ENCODE measurements at places on chromosomes 5 and 9.

DNA sequence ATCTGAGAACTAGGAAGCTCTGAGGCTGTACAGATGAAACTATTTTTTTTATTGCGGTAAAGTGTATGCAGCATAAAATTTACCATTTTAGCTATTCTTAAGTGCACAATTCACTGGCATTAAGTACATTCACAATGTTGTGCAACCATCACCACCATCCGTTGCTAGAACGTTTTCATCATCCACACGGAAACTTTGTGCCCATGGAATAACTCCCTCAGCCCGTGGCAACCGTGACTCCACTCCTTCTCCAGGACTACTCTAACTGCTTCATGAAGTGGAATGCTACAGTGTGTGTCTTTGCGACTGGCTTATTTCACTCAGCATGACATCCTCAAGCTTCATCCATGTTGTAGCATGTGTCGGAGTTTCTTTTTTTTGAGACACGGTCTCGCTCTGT is 57.1 kb downstream of the COL23A1 start:
- no peak for DNase-seq

DNA sequence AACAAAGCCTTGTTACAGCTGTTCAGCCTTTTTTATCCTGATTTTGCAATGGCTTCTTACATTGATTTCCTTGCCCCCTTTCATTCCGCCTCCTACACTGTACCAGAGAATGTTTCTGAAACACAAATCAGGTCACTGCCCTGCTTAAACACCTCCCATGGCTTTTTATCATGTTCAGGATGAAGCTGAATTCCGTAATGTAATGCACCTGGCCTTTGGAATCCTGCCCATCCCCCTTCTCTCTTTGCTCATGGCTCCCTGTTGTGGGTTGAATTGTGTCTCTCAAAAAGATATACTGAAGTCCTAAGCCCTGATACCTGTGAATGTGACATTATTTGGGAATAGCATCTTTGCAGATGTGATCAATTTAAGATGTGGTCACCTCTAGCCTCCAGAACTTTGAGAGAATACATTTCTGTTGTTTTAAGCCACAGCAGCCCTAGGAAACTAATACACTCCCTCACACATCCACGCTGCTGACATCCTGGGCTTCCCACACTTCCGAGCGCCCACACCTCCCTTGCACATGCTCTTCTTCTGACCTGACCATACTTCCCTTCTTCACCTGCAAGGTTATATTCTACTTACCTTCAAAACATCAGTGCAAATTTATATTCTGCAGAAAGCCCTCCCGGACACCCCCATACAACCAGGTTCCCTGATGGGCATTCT is 101.2 kb downstream of the DNAH5 start:
- DNase-seq: no peak

DNA sequence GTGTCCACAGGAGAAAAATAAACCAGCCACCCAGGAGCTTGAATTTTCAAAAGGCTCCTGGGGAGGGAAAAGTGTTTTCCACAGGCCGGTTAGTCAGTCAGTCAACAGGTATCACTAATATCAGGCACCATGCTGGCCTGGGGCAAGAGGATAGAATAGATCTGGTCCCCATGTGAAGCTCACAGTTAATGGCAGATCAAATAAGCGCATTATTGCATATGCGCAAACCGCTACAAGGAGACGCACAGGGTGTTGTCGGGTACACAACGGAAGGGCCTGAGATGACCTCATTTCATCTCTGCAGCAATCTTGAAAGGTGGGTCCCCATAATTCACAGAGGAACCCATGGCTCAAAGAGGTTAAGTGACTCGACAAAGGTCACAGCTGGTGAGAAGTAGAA is 260.7 kb downstream of the CRB2 start:
- no peak for DNase-seq

DNA sequence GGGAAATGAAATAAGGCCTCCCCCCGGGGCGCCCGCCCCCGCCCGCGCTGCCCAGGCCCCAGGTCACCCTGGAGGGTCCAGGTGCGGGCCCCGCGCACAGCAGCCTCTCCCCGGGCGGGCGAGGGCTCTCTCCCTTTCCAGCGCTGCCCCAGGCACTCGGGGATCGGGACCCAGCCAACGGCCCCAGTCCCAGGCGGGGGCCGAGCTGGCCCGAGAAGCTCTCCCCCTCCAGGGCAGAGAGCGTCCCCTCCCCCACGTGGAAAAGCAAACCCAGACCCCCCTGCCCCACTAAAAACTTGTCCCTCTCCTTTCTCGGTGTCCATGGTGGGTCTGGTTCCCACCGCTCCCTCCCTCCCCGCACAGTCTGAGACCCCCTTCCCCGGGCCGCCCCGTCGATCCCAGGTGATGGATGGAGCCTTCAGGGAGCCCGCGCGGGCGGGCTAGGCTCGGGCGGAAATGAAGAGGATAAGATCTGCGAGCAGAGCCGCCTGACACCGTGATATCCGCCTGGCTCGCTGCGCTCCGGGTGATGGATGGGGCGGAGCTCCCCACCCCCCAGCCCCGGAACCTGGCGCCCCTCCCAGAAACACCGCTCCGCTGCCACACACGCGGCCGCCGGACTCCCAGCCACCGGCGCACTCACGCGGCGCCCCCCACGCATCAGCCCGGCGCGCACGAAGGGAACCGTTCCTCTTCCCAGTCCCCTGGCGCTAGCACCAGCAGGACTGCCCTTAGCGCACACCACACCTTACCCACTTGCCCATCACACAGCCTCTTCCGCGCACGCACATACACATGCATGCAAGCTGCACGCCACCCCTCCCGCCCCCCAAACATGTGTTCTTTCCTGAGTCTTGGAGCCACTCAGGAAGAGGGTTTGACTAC is 81.7 kb upstream of the ZBTB43 start:
- peak; percentile 72 for DNase-seq

DNA sequence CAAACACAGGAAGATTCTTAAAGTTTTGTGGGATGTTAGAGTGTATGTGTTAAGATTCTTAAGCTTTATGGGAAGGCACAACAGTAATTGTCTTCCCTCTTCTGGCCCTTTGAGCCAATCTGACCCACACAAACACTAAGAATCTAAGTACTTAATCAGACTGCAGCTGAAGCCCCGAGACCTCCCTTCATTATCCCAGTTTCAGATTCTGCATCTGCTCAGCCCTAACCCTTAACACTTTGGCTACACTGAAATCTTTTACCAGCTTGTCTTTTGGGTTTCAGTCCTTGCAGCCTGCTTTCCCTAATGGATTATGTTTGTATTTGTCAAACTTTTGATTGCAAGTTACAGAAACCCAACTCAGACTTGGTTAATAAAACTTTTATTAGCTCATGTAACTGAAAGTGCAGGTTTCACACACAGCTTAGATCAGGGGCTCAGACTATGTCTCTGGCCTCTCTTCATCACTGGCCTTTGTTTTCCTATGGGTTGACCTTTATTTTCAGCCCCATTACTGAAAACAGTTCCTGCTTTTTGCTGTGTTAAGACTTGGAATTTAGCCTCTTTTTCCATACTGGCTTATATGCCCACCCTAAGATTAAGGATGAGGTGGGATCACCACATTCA is 71.5 kb downstream of the COX7C start:
- DNase-seq: no peak

DNA sequence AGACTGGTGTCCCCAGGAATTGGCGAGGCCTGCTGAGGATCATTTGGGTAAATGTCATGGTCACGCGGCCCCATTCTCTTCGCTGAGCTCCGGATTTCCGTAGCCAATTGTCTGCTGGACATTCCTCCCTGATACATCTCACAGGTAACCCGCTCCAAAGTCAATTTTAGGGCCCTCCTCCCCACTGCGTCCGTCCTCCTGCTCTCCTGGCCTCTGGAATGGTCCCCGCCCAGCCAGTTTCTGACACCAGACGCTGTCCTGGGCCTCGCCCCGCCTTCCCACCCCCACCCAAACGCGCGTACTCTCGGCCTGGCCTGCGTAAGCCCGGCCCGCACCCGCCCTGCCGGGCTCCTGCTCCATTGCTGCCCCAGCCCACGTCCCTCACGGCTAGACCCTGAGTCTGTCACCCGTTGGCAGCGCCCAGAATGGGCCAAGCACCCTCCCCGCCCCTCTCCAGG is 202.0 kb downstream of the AUH start:
- DNase-seq: no peak

GRCh38 chr5:180499684-180500083 is 5.5 kb downstream of the CNOT6 start:
- no peak for DNase-seq

GRCh38 chr5:38316544-38317224 is 58.3 kb downstream of the EGFLAM start:
- no peak for DNase-seq

DNA sequence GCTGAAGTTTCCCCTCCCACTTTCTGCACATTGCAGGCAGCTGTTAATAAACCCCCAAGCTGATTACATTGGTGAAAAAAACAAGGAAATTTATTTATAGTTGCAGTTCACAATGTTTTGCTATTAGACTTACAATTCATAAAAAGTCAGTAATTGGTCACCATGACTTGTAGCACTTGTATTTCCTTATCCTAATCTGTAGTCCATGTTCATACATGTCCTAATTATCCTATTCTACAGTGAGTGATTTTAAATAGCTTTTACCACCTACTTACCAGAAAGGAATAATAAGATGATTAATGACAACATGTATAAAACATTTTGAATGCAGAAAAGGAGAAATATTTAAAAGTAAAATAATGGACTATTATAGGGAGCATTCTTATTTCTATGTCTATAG is 760.0 kb upstream of the RIOK2 start:
- DNase-seq: no peak

GRCh38 chr5:98066910-98067309 is 706.6 kb upstream of the RGMB start:
- no peak for DNase-seq

GRCh38 chr5:122162100-122162638 is 32.8 kb downstream of the ZNF474 start:
- no peak for DNase-seq

DNA sequence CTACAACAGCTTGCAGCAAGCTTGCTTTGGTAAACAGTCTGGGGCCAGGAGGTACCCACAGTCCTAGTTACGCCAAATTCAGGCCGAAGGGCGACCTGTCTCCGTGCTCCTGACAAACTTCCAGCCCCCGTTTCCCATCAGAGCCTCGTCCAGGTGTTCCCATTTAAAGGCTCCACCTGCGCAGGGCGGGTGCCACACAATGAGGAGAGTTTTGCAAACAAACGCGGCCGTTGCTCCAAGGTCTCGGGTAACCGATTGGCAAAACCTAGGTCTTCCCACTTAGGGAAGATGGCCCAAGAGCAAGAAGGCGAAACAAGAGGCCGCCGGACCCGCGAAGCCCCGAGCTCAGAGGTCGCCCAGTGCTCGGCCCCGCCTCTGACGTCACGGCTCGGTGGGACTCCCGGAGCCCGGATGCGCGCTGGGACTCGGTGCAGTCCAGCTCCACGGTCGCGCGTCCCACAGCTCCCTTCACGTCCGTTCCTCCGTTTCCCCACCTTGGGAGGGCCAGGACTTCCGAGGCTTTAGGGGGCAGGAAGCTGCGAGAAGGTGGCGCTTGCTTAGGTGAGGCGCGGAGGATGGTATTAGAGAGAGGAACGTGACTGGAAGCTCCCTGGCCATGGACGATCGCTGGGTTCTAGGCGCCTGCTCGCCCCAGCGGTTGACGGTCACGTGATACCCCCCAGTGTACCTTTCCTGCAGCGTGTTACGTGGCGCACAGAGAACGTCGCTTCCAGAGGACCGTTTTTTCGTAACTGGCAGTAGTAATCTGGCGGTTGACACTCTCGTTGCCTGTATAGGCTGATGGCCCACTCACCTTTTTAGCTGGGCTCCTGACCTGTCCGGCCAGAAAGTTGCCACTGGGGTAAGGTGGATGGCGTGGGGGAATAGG is 41.8 kb upstream of the KDM4C start:
- peak; percentile 78 for DNase-seq

GRCh38 chr9:31615966-31616365 is 768.5 kb upstream of the ACO1 start:
- no peak for DNase-seq

- no peak for DNase-seq
These were observed 106.3 kb downstream of the SLC1A3 start for GRCh38 chr5:36712706-36713105.

DNA sequence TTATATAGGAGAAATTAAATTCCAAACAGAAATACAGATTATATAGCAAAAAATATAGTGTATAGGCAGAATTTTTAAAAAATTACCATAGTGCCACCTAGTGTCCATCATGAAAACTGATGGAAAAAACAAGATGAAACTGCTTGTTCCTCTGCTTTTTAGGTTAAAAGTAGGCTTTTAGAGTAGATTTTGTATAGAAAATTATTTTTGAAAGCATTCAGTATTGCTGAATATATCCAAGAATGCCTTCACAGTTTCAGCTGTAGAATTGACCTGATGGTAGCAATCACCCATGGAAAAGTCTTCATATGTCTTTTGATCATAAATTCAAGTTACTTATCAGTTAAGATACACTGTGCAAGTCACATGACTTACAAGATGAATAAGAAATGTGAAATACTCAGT is 19.7 kb downstream of the RIOK2 start:
- DNase-seq: no peak

GRCh38 chr9:136437839-136438547 is 1.7 kb downstream of the INPP5E start:
- no peak for DNase-seq

- no peak for DNase-seq
These were observed 217.8 kb upstream of the IRX1 start for GRCh38 chr5:3377831-3378230.

- peak; percentile 79 for DNase-seq
These were observed at the start of gene MZB1 for GRCh38 chr5:139389701-139390638. TSS of gene MZB1 (minus strand) at chr5:139389913. CDS start at chr5:139389856, 57 bp downstream.

DNA sequence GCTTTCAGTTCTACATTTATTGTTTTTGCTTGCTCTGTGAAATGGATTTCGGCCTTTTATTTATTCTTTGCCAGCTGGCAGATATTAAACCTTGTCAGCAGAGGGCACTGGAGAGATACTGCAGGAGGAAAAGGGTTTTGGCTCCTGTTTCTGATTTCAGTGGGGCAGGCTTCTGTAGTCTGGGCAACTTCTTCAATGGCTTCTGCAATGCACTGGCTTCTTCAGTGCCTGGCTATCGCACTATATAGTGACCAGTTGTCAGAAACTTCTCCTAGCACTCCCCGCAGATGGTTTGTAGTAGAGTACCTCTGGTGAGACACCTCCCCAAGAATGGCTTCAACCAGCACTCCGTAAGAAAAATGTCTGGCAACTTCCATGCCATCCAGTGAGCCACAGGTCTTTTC is 3.2 kb upstream of the NFX1 start:
- peak; percentile 39 for DNase-seq

- DNase-seq: no peak
These were observed 24.0 kb downstream of the DCTN4 start for GRCh38 chr5:150734579-150735384.

DNA sequence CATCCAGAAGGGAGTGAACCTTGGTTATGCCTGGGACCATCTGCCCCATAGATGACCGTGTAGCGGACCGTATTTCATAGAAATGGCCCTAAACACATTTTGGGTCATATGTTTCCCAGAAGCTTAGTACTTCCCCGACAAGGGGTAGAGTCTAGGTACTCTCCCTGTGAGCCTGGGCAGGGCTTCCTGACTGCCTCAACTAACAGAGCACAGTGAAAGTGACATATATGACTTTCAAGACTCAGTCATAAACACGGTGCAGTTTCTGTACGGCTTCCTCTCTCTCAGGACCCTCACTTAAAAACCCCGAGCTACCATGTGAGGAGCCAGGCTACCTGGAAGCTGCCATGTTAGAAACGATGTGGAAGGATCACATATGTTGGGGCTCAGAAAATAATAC is 20.9 kb downstream of the C9orf57 start:
- DNase-seq: no peak

Measured in activated naive CD8-positive, alpha-beta T cell treated with anti-CD3 and anti-CD28 coated beads for 36 hours (primary cell).